ENCODE measurements at places on chromosomes 11 and 22.

GRCh38 chr11:72996959-72997358, 145.2 kb downstream of the FCHSD2 start:
- no peak for DNase-seq

DNA sequence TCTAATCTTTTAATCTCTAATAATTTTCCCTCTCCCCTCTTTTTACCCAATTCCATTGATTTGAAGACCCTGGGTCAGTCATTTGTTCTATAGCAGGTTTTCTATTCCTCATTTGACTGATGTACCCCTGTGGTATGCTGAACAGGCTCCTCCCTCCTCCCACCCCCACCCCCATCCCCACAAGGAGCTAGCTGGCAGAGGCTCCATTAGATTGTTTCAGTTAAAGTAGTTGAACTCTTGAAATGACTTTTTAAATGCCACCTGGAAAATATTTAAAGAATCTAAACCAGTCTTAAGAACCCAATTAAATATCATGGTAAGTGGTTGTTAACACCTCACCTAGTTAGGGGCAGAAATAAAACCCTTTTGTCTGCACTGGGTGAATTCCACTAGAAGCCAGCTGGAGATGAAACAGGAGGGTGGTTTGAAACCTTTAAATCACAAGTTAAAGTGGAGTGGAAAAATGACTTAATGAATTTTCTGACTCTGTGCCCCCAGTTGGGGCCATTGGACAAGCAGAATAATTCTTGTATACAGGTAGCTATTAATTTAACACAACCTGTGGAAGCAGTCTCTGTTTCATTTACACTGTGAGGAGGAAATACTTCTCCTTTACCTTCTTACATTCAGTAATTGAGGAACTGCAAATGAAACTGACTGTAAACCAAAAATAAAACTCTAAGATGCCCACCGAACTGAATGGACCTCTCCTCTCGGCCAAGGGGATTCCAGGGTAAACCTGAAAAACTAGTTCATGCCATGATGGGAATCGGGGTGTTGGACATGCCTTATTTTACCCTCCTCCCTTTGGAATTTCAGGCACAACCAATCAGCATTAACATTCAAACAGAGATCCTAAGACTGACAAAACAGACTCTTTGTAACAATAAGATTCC, 30.7 kb downstream of the PRR5L start:
- no peak for DNase-seq

DNA sequence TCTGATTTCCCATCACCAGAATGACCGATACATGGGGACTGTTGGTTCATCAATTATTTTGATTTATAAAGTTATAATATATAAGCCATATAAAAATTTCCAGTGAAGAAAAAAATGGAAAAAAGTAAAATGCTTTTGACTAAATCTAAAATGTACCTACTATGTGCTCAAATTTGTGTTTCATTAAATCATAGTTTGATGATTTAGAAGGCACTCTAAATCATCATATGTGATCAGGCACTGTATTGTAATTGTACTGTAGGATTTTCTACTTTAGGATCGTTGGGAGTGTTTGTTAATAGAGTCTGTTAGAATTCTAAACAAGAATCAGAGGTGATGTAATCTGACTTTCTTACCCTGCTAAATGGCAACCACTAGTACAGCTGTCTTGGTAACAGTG, 2.4 kb downstream of the LIN7C start:
- DNase-seq: no peak

- no peak for DNase-seq
These were observed 32.6 kb downstream of the MYO18B start for GRCh38 chr22:25774575-25775026.

DNA sequence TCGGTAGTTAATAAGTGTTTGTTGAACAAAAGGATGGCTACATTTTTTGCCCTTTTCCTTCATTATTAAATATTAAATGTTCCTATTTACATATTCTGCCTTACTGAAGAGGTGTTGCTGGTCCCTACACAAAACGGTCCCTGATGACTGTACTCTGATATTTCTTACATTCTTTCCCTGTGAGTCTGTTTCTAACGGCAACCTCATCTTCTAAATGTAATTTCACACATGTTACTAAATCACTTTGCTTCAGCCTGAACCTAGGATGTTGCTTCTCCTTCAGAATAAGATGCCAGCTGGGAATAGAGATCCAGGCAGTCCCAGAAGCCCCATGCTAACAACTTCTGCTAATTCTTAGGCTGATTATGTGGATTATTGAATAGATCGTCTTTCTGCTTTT, 50.3 kb downstream of the SPON1 start:
- DNase-seq: no peak

GRCh38 chr11:46397526-46397925, 6.0 kb upstream of the CHRM4 start:
- DNase-seq: no peak

GRCh38 chr11:36425561-36426081, 84.5 kb downstream of the TRAF6 start:
- no peak for DNase-seq

DNA sequence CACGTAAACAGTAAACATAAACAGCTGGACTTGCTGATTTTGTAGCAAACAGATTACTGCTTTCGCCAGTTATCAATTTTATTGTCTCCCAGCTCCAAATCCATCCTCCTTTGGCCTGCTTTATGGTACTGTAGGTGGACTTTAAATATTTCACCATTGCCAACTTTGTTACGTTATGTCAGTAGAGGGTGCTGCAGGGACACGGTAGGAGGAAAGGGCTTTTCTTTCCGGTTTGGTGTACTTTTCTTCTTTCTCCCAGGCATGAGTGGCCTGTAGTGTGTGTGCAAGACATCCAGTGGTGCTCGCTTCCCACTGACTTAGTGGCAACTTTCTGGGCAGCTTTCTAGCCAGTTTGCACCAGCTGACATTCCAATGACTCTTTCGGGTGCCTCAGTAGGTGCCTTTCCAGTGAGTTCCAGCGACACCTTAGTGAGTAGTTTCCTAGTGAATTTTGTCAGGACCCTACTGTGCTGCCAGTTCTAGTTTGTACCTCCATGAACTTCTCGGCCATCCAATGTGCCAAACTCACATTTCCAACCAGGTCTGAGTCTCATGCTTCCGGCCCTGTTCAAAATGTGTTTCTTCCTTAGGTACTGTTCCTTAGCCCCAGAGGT, 267.6 kb upstream of the TENM4 start:
- peak; percentile 3 for DNase-seq

- DNase-seq: peak; percentile 15
These were observed 344.2 kb downstream of the SHANK2 start for GRCh38 chr11:70908223-70908622.

GRCh38 chr11:76600124-76600655, 70.4 kb downstream of the LRRC32 start:
- no peak for DNase-seq

GRCh38 chr11:76169473-76169896, 36.8 kb downstream of the WNT11 start:
- no peak for DNase-seq

DNA sequence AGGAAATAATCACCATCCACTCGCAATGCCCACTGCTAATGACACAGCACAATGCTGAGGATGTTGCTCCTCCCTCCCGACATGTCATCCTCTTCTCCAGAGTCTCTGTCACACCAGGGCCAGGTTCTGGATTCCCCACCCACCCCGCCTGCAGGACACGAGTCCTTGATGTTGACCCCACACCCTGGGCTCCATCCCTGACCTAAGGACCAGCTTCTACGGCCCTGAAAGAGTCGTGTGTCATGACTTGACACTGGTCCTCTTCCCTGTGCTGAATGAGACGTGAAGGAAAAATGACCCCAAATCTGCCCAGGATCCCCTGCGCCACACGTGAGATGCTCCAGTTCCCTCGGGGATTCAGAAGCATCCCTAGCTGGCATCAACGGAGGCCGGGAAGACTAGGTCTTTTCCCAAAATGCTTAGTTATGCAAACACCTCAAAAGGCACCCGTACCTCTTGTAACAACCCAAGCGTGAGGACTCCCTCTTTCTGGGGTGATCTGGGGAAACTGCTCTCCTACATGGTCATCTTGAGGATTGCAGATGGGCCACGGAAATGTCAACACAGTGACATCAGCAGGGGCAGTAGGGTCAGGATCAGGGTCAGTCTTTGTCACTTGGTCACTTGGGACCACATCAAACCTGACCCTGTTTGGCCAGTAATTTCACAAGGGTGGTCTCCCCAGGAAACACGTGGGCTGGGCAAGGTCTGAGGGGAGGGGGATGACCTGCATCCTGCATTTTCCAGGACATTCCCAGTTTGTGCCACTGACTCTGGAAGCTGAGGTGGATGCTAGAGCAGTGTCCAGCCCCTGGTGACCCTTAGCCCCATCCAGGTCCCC, 42.0 kb downstream of the IGLL5 start:
- DNase-seq: no peak

DNA sequence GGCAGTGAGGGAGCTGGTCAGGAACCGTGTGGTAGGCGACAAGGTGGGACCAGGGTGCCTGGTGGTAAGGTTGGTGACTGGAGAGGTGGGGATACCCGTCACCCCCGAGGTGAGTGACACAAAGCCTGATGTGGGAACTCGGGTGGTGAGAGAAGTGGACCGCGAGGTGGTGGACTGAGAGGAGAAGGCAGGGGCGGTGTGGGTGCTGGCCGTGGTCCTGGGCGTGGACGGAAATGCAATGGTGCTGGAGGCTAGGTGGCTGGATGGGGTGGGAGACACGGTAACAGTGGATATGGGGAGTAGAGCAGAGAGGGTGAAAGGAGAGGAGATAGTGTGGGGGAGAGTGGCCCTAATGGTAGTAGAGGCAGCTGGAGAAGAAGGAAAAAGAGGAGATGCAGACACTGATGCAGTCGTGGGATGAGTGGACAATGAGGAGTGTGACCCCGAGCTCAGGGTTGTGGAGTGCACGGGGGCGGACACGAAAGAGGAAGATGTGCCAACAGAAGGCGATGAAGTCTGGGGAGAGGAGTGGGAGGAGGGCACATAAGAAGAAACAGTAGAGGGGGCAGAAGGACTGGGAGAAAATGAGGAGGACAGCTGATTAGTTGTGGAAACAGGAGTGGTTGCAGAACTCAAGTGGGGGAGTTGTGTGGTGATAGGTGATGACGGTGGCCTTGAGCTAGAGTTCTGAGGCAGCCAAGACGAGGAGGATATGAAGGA, 20.5 kb downstream of the MUC6 start:
- DNase-seq: no peak

DNA sequence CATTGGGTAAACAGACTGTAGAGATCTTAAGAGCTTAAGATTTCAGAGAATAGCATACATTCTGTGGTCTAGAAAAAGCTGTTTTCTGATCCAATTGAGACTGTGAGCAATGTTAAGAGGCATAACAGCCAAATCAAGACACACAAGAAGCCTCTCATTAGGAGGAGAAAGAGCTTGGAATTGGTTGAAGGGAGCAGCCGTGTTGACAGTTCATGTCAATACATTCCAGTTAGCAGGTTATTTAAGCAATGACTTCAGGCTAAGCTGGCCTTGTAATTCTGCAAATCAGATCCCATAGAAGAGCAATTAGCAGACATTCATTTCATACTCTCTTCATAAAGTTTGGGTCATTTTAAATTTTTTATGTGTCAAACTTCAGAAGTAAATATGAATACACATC, 50.9 kb downstream of the ETS1 start:
- no peak for DNase-seq

GRCh38 chr11:11984563-11984962, 23.9 kb downstream of the DKK3 start:
- DNase-seq: no peak

GRCh38 chr11:62217191-62217748, 8.8 kb downstream of the SCGB2A1 start:
- no peak for DNase-seq

DNA sequence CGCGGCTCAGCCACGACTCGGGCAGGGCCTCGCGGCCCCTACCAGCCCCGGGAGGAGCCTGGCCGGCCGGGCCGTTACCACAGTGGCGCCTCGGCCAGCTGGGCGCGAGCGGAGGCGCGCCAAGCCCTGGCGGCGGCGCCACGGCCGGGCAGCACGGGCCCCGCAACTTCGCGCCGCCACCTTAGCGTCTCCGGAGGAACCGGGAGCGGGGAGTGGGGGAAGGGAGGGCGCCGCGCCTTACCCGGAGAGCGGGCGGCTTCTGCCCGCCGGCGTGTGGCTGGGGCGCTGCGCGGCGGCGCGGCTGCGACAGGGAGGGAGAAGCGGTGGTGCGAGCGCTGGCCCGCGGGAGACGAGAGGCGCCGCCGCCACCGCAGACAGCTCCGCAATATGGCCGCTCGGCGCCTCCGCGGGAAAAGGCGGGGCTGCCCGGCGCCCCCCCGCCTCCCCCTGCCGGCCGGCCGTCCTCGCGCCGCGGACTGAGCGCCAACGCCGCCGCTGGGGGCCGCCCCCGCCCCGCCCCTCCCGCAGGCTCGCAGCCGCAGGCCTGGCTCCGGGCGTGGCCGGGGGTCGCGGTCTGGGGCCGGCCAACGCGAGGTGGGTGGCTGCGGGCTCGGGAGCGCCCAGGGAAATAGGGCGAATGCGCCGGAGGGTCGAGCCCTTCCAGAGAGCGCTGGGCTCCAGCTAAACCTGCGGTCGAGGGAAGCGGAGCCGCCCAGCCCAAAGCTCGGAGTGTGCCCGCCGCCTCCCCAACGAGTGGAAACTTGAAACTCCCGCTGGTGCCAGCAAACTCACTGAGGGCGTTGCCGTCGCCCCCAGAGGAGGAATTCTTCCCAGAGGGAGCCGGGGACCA, at the start of gene RDX:
TSS of gene RDX (minus strand) at position 389 of the 850 bp plus-strand sequence. CDS start 16,922 bp downstream, outside the sequence.
- DNase-seq: peak; percentile 39

DNA sequence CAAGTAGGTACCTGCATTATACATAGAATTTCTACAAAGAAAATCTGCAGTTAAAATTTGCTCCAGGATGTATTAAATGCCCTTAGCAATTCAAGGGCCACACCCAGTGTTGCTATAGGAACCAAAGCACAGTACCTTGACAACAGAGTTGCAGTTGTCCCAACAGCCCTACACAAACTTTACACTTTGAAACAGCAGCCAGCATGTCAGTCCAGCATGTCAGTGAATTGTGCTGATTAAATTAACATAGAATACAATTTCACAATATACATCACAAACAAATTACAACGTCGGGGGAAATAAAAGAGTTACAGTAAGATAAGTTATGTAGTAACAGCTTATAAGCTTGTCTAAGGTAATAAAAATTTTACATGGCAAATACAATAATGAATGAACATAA, 389.2 kb downstream of the SOX6 start:
- DNase-seq: no peak

GRCh38 chr11:18384157-18384641, 10.2 kb upstream of the LDHA start:
- no peak for DNase-seq

DNA sequence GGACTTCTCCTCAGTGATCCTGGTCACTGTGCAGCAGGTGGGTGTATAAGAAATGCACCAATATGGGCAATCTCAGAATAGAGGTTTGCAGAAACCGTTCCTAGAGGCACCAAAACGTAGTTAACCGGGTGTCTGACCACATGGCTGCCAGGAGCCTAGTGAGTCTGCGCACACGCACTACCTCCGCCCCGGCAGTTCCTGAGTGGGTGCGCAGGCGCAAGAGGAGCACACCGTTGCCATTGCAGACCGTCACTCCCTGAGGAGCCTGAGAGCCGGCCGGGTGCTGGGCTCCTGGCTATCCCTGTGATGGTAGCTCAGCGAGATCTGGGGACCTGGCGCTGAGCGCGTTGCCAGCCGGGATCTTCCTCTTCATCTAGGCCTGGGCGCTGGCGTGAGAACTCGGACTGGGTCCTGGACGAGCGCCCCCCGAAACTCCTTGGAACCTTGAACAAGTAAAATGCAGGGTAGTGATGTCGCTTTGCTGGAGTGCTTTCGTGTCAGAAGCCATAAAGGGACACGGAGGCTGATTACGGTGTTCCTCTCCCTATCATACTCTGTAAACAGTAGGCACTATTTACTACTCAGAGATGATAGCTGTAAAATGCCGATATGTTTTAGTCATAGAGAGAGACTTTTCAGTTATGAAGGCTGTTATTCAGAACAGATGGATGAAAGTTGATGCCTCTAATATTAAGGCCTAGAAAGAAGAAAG, at the start of gene MS4A13:
TSS of gene MS4A13 (plus strand) at position 249 of the 712 bp plus-strand sequence. CDS start 2,692 bp downstream, outside the sequence.
- DNase-seq: no peak
